ENCODE measurements at places on chromosomes 12 and 14.

DNA sequence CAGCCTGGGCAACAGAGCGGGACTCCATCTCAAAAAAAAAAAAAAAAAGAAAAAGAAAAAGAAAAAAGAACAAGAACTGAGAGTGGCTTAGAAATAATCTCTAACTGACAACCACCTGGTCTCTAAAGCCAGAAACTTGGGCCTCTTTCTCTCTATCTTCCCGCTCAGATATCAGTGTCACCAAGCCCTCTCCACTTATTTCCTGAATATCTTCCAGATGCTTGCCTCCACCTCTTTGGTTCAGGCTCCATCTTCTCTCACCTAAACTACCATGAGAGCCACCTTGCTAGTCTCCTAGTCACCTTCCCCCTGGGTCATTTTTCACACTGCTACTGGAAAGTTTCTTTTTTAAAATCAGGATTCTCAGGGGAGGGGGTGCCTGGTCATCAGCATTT is 1.8 kb upstream of the TM9SF1 start:
- DNase-seq: no peak

DNA sequence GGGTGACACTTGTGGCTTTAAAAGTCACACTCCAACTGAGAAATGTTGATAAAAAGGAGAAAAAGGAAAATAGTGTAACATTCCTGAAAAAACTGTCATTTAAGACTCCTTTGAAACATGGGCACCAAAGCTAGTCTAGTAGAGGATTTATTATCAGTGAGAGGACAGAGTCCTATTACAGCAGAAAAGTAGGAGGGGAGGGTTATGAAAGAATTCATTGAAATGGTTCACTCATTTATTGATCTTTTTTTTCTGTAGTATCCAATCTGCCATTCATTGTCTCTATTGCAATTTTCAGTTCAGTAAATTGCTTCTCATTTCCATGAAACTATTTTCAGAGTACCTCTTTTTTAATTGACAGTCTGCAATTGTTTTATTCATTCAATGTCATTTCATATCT is 25.4 kb downstream of the PPM1A start:
- DNase-seq: no peak

- no peak for DNase-seq
These were observed 149.1 kb upstream of the HMGA2 start for GRCh38 chr12:65675141-65675621.

DNA sequence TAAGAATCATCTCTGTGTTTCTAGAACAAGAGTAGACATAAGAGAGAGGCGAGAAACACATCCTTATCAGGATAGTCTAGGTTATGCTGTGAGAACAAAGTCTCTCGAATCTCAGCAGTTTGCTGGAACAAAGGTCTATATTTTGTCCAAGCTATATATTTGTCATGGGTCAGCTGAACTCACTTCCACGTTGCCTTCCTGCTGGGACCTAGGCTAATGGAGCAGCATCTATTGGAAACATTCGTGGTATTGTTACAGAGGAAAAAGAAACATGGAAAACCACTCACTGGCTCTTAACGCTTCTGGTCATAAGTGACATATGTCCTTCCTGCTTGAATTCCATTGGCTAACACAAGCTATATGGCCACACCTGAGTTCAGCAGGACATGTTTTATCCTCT is 112.6 kb upstream of the DYRK2 start:
- DNase-seq: no peak

DNA sequence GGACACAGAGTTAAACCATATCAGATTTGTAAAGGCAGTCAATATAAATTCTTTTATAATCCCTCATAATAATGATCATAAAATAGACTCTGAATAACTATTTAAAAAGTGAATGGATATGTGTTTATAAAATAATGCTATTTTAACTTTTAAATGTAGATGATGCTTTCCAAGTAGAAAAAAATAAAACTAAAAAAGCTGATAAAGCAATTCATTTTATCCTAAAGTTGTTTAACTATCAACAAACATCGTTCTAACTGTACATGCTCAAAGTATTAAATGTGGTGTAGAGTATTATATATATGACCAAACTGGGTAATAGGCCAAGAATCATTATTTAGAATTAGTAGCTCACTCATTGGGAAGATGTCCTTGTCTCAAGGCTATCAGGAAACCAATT is 248.3 kb upstream of the CLEC14A start:
- DNase-seq: no peak

- DNase-seq: no peak
These were observed 179.0 kb downstream of the LRFN5 start for GRCh38 chr14:41785696-41786095.

- no peak for DNase-seq
These were observed 185.3 kb upstream of the BCL2L14 start for GRCh38 chr12:11885261-11886038.

GRCh38 chr12:10119066-10119465 is 10.9 kb downstream of the CLEC7A start:
- no peak for DNase-seq

DNA sequence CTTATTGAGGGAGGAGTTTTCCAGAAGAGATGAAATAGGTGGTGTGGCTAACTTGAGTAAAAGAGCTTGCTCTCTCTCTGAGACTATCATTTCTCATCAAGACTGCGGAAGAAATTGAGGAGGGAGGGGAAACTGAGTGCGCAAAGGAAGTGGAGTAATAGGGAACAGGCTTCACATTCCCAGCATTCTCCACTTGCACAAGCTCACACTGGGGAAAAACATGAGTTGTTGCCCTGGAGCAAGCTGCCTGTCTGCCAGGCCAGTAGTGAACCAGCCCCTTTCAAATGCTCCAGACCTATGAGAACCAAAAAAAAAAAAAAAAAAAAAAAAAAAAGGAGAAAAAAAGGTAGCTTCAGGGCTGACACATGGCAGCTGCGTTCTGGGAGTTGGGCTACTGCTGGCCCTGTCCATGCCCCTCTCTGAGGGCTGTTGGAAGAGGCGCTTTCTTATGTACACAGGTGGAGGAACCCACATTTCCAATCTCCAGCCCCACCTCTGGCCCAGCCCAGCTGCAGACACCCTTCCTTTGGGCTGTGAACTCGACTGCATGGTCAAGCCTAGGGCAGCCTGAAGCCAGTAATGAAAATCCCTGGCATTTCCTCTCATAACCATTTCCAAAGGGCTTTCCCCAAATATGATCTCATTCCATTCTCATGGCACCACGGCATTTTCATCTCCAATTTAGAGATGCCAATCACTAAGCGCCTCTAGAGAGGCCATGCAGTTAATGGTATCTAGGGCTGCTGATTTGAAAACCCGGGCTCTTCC is 32.5 kb upstream of the EMP1 start:
- DNase-seq: no peak

DNA sequence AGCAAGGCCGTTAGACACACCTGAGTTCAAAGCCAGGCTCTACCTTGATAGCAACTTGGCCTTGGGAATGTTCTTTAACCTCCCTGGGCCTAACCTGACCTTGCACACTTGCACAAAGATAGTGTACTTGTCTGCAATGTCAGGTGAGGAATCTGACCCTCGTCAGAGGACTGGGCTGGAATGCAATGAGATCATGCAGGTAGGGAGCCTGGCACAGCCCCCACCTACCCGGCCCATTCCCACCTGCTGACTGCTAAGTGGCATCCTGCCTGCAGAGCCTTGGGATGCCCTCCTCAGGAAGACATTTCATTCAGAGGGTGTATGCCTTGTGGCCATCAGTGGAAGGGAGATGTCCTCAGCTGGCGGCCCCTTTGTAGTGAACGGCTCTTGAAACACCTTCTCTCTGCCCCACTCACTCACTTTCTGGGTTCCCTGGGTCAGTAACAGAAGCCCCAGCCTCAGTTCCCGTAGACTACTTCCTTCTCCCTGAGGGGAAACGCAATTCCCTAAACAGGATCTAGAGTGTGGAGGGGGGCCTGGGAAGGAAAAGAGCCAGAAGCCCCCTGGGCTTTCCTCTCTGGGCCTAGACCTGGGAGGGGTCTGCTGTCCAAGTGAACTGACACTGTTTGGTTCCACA is 68.0 kb upstream of the DICER1 start:
- DNase-seq: no peak

DNA sequence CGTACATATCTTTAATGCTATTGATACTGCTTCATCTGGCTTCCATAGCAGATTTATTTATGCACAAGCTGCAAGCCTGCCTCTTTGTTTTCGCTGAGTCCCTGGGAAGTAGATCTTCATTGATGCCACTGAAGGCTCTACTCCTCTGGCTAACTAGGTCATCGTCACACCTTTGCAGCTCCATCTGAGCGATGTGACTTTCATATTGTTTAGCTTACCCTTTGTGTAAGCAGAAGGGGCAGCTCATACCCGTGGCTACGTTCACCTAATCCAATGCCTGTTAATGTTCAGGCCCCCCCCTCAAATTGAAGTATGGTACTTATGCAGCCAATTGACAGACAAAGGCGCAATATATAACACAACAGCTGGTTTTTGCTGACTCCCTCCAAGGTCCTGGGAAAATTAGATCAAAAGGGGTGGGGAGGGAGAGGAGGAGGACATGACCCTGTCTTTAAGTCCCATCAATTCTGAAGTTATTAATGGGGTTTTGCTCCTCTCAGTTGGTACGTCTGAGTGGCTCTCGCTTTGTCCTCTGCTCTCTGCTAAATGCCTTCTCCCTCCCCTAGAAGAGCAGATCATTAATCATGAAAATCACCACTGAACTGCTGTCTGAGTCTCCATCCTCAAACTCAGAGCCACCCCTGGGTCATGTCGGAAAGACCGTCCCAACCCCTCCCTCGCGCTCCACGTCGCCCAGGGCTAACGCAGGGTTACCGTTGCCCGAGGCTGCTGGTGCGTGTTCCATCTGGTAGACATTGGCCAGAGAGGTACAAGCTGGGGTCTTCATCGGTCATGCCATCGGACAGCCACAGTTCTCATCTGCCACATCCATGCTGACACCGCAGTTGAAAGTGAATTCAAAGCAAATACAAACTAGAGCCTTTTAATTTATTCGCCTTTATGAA is 128.8 kb downstream of the ADGRD1 start:
- no peak for DNase-seq

- DNase-seq: no peak
These were observed 8.8 kb downstream of the SMOC1 start for GRCh38 chr14:69887740-69888657.

GRCh38 chr12:116677202-116677661 is 60.6 kb downstream of the SPRING1 start:
- no peak for DNase-seq

DNA sequence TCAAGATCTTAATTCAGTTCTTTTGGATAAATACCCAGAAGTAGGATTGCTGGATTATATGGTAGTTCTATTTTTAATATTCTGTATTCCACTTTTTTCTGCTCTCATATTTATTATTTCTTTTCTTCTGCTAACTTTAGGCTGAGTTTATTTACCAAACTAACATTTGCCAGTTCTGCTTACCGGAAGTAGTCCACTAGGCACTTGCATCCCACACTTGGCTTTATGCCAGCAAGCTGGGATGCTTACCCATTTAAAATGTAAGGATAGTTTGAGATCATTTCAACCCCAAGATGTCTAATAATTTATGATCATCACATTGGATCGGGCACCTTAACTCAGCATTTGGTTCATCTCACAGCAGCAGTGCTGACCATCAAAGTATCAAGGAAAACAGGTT is 96.8 kb downstream of the PIK3C2G start:
- no peak for DNase-seq

DNA sequence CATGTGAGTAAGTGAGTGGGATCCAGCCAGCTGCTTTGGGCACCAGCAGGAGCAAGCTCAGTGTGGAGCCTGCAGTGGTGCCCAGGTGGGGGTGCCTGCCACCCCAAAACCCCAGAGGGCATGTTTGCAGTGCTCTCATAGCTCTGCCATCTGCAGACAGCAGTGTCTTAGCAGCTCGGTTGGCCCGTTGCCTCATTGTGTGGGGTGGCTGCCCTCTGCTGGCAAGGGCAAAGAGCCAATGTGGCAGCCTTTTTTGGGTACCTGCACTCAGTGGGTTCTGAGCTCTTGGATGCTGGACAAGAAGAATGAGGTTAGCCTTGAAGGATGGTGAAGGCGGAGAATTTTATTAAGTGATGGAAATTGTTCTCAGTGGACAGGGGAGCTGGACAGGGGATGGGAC is 52.3 kb downstream of the NEUROD4 start:
- peak; percentile 77 for DNase-seq

GRCh38 chr12:65946821-65947220 is 122.5 kb downstream of the HMGA2 start:
- DNase-seq: no peak

DNA sequence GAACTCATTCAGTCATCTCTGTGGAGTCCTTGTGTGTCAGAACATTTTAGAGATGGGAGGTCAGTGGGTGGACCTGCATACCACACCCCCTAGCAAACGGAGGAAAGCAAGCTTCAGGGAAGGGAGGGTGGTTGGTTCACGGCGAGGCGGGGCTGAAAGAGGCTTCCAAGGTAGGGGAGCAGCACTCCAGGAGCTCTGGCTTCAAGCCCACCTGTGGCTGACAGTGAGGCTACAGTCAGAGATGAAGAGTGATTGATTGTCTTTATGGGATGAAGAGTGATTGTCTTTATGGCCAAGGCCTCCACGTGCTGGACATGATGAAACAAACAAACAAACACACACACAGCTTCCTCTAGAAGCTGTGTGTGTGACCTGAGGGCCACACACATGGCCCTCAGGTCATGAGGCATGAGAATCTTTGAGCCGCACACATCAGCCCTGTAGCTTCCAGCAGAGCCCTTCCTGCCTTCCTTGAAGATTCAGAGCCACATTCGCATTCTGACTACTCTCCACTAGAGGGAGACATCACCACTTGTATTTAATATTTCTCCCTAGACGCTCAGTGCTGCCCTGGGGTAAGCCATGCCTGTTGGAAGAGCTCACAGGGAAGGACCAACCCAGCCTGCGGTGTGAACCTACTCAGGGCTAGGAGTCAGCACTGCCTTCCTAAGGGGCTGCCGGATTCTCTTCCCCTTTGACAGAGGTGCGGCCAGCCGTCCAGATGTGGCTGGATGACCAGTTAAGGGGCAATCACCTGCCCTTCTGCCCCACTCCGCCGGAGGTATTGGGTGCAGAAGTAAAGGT is 54.4 kb upstream of the KCNA1 start:
- peak; percentile 25 for DNase-seq

- no peak for DNase-seq
These were observed 63.6 kb downstream of the EML5 start for GRCh38 chr14:88729159-88729558.
